Upper lobe of left lung (tissue), 6 donors: ENCODE measurements at places on chromosomes 7 and 10. TPM values are rescaled to one million over a fixed set of nuclear protein-coding genes. Genes with fewer than 3 reads are reported as not detected.

- DNase-seq = no peak
Measured at GRCh38 chr7:134942690-134943466, 43.4 kb upstream of the AGBL3 start.

DNA sequence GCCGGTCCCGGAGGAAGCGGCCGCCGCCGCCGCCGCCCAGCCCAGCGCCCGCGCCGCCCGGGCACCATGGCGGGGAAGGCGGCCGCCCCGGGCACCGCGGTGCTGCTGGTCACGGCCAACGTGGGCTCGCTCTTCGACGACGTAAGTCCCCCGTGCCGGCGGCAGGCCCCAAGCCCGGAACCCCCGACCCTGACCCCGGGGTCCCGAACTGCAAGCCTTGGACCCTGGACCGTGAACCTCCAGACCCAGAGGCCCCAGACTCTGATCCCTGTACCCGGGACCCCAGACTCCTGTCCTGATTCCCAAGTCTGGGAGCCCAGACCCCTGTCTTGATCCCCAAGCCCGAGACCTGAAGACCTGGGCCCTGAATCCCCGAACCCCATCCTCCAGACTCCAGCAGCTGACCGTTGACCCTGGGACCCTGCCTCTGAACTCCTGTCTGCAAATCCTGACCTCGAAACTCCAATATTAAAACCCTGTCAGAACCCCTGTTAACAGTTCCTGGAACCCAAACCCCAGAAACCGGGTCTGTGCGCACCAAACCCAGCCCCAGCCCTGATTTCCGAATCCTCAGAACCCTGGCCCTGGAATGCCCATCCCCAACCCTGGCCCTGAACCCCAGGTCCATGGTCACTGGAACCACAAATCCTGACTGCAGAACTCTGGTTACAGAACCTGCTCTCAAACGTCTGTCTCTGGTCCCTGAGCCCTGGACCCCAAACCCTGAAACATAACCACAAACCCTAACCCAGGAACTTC, 623 bp downstream of the INPP5A start:
- peak; percentile 22 for DNase-seq

DNA sequence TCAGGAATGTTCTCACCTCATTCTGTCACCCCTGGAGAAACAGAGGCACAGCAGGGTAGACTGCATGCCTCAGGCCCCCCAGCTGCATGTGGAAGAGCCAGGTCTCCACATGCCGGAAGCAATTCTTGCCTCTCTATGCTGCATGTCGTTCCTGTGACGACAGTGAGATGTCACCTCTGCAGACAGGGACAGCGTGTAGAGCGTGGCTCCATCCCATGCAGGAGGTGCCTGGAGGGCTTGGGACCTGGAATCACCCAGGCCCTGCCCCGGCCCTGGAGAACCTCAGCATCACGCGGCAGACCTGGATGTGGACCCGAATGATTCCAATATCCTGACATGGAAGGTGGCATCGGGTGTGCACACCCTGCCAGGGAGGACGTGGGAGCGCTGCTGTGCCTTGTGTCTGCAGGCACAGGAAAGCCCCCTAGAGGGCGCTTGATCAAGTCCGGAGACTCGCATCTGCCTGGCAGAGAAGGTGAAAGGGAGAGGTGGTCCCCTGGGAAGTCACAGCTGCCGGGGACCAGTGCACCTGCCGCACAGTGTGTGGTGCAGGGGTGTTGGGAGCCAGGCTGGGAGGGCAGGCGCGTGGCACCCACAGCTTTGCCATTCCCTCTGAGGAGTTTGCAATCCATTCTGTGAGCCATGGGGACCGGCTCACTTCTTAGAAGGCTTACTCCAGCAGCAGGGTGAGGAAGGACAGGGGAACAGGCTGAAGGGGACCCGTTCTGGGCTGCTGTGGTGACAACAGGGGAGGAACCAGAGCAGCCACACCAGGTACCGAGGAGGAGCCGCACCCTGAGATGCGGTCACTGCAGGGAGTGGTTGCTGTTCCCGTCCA, 45.3 kb upstream of the EN2 start:
- peak; percentile 49 for DNase-seq

Gene NDUFA5
- total RNA-seq = 65.8 TPM

Gene MYO1G
- 46.5 TPM for total RNA-seq

Gene GIMAP2
- 23.0 TPM for total RNA-seq
